ENCODE measurements at places on chromosomes 11 and 22.

- no peak for DNase-seq
Observed at GRCh38 chr22:50481045-50481439, 301 bp upstream of the ADM2 start.

GRCh38 chr22:43302531-43303041, 40.6 kb downstream of the SCUBE1 start:
- no peak for DNase-seq

DNA sequence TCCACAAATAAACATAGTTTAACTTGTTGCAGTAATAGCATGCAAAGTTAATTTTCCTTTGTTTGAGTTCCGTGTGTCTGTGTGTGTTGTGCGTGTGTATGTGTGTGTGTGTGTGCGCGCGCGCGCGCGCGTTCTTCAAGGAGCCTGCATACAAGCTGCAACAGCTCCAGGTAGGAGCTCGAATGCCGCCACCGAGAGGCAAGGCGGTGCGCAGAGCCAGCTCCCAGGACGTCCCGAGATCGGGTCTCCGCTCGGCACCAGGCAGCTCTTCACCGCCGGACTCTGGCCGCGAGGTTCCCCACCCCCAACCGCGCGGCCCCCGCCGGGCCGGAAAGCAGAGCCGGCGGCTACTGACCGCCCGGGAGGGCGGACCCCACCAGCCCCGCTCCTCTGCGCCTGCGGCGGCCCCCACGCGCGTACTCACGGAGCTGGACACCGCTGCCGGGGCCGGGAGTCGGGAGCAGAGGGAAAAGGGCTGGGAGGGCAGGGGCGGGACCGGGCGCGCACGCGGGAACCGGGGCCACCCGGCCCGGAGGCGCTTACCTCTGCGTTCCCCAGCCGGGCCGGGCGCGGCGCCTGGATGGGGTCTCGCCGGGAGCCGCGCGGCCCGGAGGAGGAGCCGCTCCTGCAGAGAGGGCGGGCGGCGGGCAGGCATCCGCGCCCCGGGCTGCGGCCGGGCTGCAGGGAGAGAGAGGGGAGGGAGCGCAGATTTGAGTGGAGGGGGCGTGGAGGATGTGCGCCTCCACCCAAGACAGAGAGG, 40.4 kb upstream of the AKIP1 start:
- DNase-seq: peak; percentile 74

GRCh38 chr11:74877132-74877531, 71.8 kb downstream of the XRRA1 start:
- DNase-seq: peak; percentile 38

DNA sequence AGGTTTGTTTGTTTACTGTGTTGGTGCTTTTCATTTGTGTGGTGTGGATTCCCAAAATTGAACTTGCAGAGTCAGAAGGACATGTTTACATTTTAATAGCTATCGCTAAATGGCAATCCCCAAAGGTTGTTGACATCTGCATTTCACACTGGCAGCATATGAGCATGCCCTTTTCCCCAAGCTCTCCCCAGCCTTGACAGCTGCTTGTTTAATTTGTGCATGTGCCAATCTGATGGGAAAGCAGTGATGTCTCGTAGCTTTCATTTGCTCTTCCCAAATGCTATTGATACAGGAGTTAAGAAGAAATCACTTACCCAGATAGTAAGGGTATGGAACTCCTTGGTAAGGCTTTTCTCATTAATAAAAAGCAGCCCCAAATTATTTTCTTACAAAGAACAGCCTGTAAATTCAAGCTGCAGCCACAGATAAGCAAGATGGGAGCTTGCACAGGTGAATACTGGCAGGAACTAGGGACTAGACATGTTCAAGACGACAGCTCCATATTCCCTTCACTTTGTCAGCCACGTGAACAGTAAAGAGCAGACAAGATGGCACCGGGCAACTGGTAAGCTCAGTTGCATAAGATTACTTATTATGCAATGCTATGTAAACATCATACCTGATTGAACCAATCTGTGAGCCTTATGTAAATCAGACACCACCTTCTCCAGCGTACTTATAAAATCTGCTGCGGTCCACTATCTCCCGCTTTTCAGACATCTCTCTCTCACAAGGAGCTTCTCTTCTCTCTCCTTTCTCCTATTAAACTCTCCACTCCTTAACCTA, 87.4 kb downstream of the IGLL5 start:
- DNase-seq: no peak

DNA sequence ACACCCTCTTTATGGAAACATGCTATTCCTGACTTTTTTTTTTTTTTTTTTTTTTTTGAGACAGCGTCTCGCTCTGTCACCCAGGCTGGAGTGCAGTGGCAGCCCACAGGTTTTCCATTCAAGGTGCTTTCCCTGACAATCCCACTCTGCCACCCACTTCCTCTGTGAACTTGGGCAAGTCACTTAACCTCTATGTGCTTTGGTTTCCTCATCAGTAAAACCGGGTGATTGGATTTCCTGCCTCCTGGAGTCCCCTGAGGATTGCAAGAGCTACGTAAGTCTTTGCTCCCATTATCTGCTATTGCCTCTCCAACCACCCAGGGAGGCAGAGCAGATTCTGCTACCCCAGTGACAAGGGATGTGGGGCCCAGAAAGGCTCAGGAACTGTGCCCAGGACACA, 54.1 kb downstream of the CELSR1 start:
- no peak for DNase-seq

DNA sequence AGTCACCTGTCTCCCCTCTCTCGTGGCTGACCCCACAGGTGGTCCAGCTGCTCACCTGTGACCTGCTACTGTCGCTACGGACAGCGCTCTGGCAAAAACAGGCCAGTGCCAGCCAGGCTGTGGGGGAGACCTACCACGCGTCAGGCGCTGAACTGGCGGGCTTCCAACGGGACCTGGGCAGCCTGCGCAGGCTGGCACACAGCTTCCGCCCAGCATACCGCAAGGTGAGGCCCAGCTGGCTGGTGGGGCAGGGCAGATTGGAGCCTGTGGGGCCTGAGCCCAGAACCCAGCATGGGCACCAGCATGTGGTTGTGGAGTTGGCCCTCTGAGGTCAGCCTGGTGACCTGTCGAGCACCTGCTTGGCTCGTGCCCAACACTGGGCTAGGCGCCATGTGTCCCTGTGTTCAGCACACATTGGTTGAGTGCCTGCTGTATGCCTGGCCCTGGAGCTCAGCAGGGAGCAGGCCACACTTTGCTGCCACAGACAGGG, 11.9 kb downstream of the SHISA8 start:
- DNase-seq: no peak

GRCh38 chr11:8025816-8026215, 38.7 kb downstream of the EIF3F start:
- DNase-seq: no peak

DNA sequence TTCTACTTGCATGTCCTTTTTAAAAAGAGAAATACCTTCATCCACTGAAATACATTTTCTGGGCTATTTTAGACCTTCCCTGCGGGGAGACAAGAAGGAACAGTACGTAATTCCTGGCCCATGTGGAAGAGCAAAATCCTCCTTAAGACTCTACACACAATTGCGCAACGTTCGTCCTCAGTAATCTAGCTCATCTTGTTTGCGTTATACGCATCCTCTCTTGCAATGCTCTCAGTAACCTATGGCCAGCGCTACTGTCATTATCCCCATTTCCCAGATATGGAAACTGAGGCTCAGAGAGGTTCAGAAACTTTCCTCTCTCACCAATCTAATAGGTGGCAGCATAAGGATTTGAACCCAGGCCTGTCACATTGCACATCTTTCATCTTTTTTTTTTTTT, 54.6 kb downstream of the RPUSD4 start:
- no peak for DNase-seq

- DNase-seq: no peak
Observed at GRCh38 chr11:125494031-125494360, 2.1 kb downstream of the FEZ1 start.

GRCh38 chr11:2759228-2760195, 59.7 kb upstream of the KCNQ1OT1 start:
- no peak for DNase-seq

DNA sequence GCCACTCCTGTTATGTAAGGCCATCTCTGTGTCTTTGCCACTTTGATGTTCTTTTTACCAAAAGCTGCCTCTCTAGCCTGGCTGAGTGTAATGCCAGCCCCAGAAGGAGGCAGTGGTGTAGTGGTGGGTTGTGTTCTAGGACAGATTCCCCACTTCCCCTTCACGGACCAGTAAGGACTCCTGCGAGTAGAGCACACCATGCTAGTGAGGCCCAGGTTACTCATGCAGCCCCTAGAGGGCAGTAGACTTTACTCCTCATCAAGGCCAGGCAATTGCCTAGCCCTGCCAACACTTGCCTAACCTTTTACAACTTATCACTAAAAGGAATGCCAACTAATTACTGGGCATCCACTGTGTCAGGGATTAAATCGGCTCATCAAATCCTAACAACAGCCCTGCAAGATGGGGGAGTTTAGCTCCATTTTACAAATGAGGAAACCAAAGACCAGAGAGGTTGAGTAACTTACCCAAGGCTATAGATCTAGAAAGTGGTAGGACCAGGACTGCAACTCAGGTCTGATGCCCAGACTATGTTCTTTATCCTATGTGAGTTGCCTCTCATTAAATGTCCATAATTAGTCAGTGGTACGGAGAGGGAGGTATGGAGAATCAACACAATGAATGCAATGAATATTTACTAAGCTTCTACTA, 75.3 kb downstream of the APIP start:
- peak; percentile 40 for DNase-seq

DNA sequence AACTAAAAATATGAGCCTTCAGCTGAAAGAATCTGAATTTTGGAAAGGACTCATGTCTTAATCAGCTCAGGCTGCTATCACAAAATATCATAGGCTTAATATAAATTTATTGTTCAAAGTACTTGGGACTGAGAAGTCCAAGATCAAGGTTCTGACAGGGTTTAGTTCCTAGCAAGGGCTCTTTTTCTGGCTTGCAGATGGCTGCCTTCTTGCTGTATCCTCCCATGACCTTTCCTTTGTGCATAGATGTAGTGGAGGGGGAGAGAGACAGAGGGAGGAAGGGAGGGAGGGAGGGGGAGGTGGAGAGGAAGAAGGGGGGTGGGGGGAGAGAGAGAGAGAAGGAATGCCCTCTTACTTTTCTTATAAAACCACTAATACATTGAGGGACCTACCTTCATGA, 306.8 kb upstream of the DDI1 start:
- no peak for DNase-seq

- DNase-seq: no peak
Observed at GRCh38 chr11:83174008-83174407, 17.1 kb downstream of the PCF11 start.

DNA sequence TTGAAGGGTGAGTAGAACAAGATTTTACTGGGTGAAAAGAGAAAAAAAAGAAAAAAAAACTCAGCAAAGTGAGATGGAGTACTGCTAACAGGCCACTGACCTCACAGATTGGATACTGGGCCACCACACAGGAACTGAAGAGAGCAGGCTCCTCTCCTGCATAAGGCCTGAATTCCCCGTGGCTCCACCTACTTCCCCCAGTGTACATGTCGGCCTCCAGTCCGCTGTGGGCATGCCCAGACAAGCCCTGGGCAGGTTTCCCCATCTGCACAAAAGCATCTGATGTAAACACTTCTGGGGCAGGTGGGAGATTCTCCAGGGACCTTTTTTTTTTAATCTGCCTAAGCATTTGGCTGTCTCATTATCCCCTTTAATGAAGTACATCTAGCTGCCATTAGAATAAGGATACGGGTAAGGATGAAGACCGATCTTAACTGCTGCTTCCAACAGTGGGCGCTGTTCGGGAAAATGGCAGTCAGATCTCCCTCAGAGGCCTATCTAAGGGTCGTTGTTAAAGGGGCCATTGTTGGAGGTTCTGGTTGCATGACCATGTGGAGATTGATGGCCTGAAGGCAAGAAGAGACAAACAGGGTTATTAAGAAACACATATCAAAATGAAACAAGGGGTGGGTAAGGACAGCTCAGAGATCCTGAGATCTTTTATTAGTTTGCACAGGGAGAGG, 48.5 kb downstream of the MS4A13 start:
- DNase-seq: peak; percentile 7

GRCh38 chr11:132245403-132246385, 875.3 kb downstream of the NTM start:
- no peak for DNase-seq

DNA sequence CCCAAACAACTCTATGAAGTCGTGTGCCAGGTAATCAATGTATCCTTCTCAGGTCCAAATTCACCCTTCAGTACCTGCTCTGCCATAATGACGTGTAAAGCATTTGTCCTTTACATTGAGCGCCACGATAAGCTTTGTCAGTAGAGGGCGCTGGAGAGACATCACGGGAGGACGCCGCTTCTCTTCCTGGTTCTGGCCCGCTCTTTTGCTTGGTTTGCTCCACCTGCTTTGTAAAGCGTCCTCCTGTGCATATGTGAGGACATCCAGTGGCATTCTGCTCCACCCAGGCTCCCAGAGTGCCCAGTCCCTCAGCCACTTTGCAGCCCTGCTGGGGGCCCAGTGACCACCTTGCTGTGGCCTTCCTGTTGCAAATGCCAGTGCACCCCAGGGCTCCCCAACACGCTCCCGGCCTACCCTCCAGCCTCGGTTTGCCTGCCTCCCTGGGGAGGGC, 61.1 kb downstream of the WT1 start:
- DNase-seq: peak; percentile 64

- no peak for DNase-seq
Observed at GRCh38 chr11:27166130-27166529, 125.5 kb downstream of the BBOX1 start.

- no peak for DNase-seq
Observed at GRCh38 chr22:25829237-25829636, 87.2 kb downstream of the MYO18B start.
